ENCODE measurements at places on chromosomes 12 and 14. TPM values are rescaled to one million over a fixed set of nuclear protein-coding genes. Genes with fewer than 3 reads are reported as not detected.

GRCh38 chr12:3959799-3960560 is 86.8 kb upstream of the PARP11 start:
- peak; percentile 55 for DNase-seq

DNA sequence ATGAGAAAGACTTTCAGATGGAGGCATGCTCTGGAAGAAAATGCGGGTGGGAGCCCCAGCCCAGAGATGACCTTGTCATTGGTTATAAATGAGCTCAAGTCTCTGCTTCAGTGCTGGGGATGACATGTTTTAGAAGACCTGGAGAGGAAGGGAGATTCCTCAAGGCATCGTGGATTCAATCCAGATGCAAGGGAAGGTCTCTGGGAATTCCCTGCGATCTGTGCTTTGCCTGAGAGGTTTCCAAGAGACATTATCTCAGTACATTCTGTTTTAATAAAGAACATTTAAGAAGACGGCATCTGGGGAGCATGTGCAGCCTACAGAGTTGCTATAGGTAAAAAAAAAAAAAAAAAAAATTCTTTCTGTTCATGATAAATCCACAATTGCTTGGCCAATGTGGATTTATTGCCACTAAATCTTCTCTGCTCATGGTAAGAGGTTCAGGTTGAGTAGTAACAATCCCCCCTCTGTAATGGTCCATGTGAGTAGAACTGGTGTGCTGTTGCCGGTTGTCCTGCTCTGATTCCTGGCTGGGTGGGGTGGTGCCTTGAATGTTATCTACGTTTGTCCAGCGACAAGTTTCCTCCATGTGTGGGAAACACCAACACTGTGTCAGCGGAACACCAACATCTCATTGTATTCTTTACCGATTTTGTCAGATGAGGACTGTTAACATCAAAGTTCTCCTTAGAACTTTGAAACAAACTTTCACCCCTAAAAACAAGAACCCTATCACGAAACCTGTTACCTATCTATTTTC is 230.0 kb downstream of the MSRB3 start:
- peak; percentile 66 for DNase-seq

- DNase-seq, result no peak
Measured at GRCh38 chr12:66725031-66725430, 46.2 kb upstream of the GRIP1 start.

SETD3 gene
- 53.3 TPM for polyA plus RNA-seq

GRCh38 chr12:30548203-30548602 is 147.5 kb downstream of the IPO8 start:
- DNase-seq, result no peak

GRCh38 chr14:100416921-100417860 is 94.1 kb downstream of the SLC25A47 start:
- DNase-seq, result peak; percentile 80

PPFIA2 gene
- 1.3 TPM for polyA plus RNA-seq

DNA sequence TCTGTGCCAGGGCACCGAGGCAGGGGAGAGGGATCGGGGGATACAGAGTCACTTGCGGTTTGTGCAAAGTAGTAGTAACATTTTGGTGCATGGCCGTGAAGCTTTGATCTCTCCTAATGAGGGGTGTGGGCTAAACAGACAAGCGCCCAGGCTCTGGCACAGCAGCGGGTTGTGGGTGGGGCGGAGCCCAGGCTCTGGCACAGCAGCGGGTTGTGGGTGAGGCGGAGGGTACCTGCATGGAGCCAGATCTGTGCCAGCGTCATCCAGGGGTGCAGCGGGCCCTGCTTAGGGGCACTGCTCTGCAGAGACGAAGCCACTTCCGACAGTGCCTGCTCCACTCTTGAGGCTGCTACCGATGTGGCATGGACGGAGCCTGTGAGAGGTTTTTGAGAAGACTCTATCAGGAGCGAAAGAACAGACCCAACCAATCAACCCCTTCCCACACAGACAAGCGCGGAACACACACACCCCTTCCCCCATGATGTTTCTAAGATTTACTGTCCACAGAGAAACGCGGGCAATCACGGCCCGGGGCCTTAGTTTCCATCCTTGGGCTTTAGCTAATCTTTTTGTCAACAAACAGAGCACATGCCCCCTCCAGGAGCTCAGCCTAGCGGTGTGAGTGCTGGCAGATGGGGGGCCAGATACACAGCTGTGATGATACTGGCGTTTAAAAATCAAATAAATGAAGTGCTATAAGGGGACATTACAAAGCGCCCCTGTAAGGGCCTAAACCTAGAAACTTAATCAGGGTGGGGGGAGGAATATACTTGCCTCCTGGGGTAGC is 196.6 kb downstream of the CALM1 start:
- DNase-seq, result no peak

TOX4 gene
- polyA plus RNA-seq, result 45.0 TPM

- no peak for DNase-seq
Measured at GRCh38 chr14:97930166-97930565, 1133.0 kb downstream of the VRK1 start.

RERGL gene
- polyA plus RNA-seq, result 0.86 TPM

ACOT4 gene
- polyA plus RNA-seq, result 0.33 TPM

- no peak for DNase-seq
Measured at GRCh38 chr12:131119936-131120335, 166.2 kb downstream of the ADGRD1 start.

DNA sequence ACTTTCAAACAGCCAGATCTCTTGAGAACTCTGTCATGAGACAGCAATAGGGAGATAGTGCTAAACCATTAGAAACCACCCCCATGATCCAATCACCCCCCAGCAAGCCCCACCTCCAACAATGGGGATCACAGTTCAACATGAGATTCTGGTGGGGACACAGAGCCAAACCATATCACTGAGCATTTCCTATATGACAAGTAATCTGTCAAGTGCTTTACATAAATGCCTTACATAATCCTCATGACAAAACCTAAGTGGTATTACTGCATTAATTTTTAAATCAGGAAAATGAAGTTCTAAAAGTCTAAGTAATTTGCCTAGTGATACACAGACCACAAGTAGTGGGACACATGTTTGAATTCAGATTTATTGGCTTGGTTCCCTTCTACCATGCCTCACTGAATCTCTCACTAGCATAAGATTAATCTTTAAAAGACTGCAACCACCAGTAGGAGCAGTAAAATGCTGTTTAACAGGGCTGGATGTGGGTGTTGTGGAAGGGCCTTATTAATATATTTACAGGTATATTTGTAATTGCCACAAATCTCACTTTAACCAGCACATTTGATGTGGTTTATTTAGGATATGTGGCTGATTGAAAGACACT is 323.1 kb upstream of the FBXO33 start:
- DNase-seq, result no peak

SERPINA12 gene
- not detected for polyA plus RNA-seq

- no peak for DNase-seq
Measured at GRCh38 chr12:109120557-109120956, 4.2 kb downstream of the ACACB start.

DNA sequence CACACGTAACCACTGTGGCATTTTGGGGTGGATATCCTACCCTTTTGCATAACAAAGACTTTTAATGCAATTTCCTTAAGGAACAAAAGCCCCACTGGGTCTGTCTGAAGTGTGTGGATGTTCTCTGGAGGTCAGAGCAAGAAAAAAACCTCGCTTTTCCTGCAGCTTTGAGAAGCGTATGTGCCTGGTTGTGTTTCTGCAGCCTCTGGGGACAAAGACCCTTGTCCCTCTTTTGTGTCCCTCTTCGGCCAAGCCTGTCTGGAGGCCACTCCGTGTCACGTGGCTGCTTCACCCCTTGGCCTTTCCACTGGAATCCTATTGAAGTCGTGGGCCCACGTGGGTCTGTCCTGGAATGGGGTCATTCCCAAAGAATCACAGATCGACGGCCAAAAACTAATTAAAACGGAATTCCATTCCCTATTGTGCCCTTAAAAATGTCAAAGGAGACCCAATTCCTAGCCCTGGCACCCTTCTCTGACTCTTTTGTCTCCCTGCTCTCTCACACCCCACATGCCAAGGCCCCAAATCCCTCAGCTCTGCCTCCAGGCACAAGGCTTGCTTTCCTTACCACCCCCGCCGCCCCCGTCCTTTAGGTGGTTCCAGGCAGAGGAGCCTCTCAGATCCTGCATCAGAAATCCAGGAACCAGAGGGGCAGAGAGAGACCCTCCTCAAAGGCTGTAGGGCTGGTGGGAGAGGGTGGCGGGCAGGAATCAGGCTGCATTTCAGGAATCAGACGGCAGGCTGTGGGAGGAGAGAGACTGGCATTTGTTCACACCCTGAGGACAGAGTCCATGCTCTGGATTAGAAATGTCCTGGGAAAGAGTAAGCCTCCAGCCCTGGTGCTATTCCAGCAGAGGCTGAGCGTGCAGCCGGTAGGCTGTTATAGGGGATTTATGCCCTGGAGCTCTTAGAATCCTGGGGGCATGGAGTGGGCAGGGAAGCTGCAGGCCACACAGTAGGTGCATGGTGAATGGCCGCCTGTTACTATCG is 12.6 kb upstream of the CYP46A1 start:
- no peak for DNase-seq

ADAM21 gene
- polyA plus RNA-seq, result 0.15 TPM

DNA sequence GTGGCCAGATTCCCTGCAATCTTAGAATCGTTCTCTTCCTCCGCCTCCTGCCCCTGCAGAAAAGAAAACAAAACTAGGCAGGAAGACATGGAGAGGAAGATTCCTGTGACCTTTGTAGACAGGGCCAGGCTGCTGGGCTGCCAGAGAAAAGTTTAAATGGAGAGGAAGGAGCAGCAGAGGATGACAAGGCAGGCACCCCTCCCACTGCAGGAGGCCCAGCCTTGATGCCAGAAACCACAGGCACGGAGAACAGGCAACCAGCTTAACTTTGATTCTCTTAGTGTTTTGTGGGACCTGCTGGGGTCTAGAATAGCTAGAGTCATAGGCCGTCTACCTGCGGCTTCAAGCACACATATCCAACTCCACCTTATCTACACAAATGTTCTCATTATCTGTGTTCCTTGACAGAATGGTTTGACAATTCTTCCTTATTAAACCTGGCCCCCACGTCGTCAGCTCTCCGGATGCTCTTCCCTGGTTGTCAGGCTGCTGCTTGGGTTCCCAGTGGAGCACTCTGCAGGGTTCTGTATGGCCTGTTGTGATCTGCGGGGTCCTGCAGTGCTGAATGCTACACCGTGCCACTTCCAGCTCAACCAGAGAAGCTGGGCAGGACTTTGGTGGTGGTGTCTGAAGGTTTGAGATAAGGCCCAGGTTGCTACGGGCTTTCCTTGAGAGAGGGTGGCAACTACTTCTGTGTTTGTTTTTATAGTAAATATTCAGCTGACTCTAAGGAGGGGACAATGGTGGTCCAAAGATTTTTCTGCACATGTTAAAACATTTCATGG is 609.5 kb downstream of the AACS start:
- no peak for DNase-seq

- DNase-seq, result no peak
Measured at GRCh38 chr14:100369019-100369418, 45.9 kb downstream of the SLC25A47 start.

GRCh38 chr12:52436828-52437474 is 2.8 kb upstream of the KRT75 start:
- DNase-seq, result no peak

GRCh38 chr12:54561164-54561563 is 11.8 kb downstream of the PDE1B start:
- DNase-seq, result peak; percentile 89

GRCh38 chr12:54006559-54007220 is 2.1 kb upstream of the HOXC8 start:
- DNase-seq, result no peak

DNA sequence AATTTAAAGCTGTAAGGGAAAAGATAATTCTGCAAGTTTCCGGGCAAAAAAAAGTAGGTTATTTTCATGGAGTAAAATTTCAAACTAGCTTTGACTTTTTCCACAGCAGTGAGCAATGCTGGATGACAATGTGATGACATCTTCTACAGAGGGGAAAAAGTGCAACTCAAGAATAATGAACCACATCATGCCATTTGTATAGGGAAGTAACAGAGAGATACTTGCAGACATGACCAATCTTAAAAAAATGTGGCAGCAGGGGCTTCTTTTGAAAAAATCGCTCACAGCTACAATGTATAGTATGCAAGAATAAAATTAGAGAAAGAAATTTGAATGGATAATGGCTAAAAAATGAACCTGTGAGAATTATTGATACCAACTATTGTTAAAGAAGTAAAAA is 115.5 kb downstream of the DHRS2 start:
- peak; percentile 4 for DNase-seq

DNA sequence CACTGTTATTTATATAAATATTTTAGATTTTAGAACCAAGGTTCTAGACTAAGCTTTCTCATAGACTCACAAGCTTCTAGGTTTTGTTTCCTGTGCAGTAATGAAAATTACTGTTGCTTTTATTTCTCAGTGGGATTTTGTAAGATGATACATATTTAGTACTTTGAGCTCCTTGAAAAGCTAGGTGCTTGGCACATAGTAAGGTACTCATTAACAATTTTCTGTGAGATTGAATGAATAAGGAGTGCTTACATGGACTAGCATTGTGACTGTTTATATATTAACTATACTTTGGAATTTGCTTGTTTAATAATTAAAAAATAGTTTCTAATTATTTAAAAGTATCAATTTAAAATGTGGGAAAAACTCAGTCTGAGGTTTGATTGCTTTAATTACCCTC is 85.7 kb downstream of the MIA2 start:
- no peak for DNase-seq

Data from muscle of leg (tissue), 16 donors.